ENCODE measurements at places on chromosomes 1 and 21.
A peak's percentile ranks its signal among the peaks of the same experiment; 100 is the strongest.

- DNase-seq = no peak
Measured at GRCh38 chr1:115145226-115145625, 55.9 kb upstream of the TSPAN2 start.

DNA sequence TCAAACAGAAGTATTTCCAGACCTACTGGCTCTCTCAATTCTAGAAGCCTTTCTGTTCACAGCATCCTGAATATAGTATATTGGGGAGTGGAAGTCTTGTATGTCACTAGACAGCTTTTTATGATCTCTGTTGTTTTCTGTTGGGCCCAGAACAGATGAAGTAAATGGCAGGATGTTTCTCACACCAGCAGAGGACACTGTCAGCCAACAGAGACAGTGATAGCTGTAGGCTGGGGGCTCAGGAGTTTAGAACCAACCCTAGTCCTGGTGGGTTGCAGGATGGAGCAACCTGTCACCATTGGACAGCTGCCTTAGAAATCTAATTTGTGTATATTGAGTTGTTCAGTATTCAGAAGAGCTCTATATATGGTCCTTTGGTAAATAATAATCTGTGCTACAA is 16.9 kb downstream of the AGO1 start:
- peak; percentile 24 for DNase-seq

- no peak for DNase-seq
Measured at GRCh38 chr21:26795866-26796329, 49.3 kb downstream of the ADAMTS1 start.

- no peak for DNase-seq
Measured at GRCh38 chr1:87204921-87205320, 123.8 kb upstream of the LMO4 start.

- no peak for DNase-seq
Measured at GRCh38 chr1:64484651-64485050, 14.7 kb downstream of the CACHD1 start.

DNA sequence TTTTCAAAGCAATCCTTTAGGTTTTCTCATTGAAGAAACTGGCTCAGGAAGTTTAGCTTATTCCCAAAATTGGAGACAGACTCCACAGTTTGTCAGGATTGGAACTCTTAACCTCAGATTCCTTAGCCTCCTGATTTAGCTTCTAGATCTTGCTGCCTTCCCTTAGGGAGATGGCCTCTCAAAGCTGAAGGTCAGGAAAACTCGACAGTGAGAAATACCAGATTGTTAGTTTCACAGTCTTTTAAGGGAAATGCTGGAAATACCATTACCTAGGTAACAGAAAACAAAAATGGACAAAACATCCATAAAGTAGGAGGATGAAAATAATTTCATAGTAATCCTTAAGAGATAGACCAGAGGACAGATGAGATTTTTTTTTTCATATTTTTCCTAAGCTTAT is 7.8 kb downstream of the RASAL2 start:
- DNase-seq = no peak
